ENCODE measurements at places on chromosomes 3 and 15.

GRCh38 chr3:27877061-27878013 lies 155.2 kb upstream of the EOMES start:
- no peak for DNase-seq

DNA sequence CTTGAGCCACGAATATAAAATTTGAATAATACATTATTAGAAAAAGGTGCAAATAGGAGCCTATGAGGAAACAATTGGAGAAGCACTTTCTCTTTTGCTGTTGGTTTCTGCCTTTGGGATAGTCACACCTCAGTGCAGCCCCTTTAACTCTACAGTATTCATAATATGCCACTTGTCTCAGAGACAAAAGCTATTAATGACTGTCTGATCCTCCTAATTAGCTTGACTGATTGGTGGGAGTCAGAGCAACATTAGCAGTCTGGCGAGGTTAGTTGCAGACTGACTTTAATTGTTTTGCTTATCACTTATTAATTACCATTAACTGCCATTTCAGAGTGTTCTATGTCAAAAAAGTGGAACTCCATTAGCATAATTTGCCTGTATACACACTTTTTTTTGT lies 225.0 kb upstream of the ARHGEF26 start:
- DNase-seq: no peak

GRCh38 chr3:187044867-187045552 lies 94.3 kb downstream of the RPL39L start:
- DNase-seq: no peak

DNA sequence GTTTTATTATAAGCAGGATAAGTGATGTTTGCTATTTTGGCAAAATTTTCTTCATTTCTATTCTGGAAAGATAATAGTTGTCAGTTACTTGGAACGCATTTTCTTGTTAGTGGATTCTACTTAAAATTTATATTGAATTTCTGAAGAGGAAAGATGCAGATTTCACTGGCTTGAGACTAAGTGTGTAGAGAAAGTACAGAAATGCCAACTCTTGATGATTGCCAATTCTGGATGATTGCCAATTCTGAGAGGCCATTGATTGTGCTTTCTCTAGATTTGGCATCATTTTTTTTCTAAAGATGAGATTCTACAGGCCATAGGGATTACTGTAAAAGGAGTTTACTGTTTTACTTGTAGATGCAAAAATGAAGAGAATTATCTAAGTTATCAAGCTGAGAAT lies 58.9 kb upstream of the CNTN3 start:
- DNase-seq: no peak

DNA sequence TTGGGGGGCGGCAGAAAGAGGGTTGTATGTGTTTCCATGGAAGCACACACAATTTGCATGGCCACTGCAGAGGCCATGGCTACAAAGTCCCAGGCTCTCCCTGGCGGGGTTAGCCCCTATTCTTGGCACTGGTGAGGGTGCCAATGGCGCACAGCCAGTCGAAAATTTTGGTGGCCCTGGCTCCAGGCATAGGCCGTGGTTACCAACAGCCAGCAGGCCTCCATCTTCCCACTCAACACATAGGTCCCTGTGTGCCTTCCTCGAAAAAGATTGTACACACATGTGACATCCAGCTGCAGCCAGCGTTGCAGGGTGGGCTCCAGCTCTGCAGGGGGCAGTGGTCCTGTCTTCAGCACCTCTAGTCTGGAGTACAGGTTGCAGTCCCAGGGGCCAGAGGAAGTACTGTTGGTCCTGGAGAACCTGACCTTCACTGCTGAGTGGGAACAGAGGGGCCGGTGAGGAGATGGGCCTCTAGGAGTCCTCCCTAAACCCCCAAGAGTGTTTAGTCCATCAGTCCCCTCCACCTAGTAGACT lies 7.1 kb downstream of the P4HTM start:
- no peak for DNase-seq

GRCh38 chr15:38062696-38063095 lies 128.3 kb downstream of the TMCO5A start:
- DNase-seq: no peak

GRCh38 chr3:64916937-64917336 lies 229.1 kb upstream of the ADAMTS9 start:
- no peak for DNase-seq

- DNase-seq: no peak
These were observed 13.8 kb upstream of the GATA2 start for GRCh38 chr3:128506754-128507153.

- DNase-seq: no peak
These were observed 22.1 kb downstream of the CDIN1 start for GRCh38 chr15:36601497-36601932.

DNA sequence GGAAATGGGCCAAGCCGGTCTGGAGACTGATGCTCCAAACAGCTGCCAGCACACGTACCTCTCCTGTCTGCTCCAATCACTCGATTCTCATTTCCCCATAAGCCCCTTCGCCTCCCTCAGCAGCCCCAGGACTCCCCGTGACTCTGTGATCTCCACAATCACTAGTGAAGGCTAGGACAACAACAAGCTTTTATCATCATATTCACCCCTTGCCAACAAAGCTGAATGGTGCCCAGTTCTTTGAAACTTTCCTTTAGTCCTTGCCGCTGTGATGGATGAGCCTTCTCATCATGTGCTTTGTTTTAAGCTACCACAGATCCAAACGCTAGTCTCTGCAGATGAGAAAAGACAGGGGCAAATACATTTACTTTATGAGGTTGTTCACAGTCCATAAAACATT lies 242.0 kb downstream of the SV2B start:
- DNase-seq: no peak

DNA sequence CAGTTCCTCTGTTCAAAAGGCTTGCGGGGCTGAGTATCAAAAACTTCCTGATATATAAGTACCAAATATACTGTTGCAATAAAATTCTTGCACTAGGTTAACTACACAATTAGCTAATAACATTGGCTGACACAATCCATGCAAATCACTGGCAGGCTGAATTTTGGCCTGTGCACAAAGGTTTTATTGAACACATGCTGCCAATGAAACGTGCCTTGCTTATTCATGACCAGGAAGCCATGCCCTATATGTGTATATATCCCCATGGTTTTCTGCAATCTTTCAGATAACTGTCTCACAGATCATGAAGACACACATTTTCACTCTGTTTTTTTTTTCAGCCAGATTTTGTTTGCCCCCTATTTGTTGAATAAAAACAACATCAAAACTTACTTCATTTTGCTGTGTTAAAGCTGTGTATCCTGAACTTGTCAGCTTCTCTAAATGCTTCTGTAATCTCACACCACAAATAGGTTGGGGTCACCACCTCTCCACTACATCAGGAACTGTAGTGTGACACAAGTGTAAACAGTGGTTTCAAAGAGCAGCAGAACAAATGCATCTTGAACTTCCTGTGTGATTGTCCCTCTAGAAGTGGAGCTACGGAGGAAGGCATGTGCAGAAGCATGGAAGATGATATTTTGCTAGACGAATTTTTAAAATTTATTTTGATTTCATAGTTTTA lies 920.7 kb upstream of the NR2F2 start:
- DNase-seq: no peak

DNA sequence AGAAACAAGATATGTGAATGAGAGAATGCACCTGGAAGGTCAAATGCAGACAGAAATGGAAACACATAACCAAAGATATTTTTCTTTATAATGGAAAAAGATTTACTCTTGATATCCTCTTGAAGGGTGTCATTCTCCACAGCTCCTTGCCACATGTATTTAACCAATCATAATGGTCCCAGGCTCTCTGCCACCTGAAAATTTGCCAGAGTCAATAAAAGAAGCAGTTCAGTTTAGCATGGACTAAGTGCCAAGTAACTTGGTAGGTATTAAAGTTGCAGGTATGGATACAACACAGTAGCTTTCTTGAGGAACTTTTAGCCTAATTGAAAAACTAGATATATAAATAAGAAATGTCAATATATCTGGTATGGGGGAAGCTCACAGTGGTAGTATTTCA lies 33.5 kb downstream of the TUSC7 start:
- no peak for DNase-seq

GRCh38 chr15:96409215-96410138 lies 79.0 kb downstream of the NR2F2 start:
- DNase-seq: no peak

- DNase-seq: no peak
These were observed 789.6 kb downstream of the GRM7 start for GRCh38 chr3:7650466-7650865.

DNA sequence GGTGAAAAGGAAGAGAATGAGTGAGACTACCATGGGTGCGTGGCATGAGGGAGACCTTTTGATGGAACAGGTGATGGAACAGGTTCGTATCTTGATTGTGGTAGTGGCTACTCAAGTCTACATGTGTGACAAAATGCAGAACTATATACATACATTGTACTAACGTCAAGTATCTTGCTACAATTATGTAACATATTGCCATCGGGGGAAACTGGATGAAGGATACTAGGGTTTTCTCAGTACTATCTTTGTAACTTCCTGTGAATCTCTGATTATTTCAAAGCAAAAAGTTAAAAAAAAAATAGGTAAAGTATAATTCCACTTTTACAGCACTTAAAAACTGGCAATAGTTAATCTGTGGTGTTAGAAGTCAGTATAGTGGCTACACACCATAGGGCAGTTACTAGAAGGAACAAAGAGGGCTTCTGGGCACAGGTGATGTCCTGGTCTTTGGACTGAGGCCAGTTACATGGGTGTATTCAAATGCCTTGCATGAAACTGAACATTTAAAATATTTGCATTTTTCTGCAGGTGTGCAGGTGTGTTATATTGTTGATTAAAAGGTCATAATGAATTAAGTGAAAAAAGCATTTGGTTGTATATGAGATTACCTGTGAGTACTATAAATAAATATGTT lies 61.4 kb downstream of the LRRK1 start:
- DNase-seq: no peak

GRCh38 chr3:129521611-129522010 lies 6.8 kb upstream of the RHO start:
- no peak for DNase-seq

GRCh38 chr3:55476515-55476914 lies 10.6 kb downstream of the WNT5A start:
- DNase-seq: no peak

- DNase-seq: no peak
These were observed 229.0 kb upstream of the HES1 start for GRCh38 chr3:193906849-193907410.

- DNase-seq: no peak
These were observed 2.5 kb downstream of the SNRK start for GRCh38 chr3:43288850-43289249.

- DNase-seq: no peak
These were observed 130.7 kb upstream of the TSC22D2 start for GRCh38 chr3:150277444-150277843.

DNA sequence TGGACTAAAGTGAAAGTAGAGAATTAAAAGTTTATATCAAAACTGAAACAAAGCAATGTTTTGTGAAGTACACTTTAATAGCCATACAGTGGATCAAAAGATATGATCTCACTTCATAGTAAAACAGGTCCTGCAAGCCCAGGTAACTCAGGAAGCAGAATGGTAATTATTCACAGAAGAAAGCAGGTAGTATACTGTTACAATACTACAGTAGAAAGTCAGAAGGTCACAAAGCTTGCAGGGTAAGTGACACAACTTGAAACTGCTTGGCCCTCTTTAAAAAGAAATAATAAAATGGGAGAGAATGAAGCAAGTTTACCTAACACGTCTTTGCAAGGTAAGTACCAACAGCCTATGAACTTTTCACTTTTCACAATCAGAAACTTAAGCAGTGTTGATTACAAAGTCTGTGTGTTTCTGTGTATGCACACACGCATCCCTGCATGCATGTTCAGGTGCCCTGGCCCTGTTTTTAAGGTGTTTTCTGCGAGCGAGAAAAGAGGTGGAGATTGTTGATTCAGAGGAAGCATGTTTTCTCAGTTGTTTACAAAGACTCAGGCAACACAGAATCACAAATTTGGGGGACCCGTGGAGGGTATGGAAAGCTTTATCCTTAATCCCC lies at the start of gene NAALADL2:
Gene NAALADL2 (plus strand): TSS at position 221 of the 622 bp plus-strand sequence.
- DNase-seq: no peak

DNA sequence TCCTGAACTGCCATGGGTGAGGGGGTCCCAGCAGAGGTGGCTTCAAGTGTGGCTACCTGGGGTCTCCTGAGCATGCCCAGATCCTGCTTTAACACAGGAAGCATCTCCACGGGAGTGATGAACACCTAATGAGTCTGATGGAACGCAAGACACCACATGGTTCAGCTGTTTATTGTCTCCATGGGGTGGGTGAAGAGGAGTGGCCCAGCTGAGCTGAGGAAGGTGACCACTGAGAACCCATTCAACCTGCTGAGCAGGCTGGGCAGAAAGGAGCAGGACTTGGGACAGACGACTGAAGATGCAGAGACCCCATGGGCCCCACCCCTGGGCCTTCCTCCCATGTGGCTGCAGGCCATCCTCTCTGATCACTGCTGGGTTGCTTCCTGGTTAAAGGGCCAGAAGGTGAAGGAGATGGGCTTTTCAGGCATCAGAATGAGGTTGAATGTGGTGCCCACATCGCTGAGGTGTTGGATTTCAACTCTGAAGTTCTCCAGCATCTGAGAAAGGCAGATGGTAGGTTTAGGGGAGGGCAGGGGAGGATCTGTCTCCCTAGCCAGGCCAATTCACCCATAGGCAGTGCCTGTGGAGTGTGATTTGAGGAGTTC lies 29.7 kb downstream of the CYP11A1 start:
- no peak for DNase-seq

- DNase-seq: no peak
These were observed 90.9 kb upstream of the PLXND1 start for GRCh38 chr3:129697229-129697969.

- DNase-seq: no peak
These were observed 153.8 kb downstream of the EBLN2 start for GRCh38 chr3:73215281-73215680.

DNA sequence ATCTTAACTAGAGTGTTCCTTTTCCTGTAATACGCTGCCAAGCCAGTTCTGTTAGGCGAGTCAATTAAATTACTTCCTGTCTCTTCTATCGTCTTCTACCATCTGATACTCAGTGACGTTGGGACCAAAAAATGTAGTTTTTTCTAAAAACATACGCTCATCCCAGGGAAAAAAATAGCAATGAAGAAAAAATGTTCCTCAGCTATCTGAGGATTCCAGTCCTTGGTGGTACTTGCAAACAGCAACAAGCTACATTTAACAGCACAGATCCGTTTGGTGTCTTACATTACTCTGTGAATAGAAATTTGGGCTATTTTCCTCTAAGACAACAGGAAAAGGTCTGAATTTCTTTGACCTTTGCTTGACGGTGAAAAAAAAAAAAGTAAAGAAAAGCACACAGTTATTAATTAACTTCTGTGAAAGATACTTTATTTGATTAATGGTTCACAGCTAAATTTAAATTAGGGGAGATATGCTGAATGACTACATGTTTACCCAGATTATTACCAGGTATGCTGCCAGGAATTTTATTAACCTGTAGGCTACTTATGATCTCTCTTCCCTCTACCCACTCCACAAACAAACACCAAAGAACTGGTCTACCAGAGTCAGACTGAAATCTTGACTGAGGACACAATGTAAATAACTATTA lies 254.4 kb upstream of the ZPLD1 start:
- no peak for DNase-seq

GRCh38 chr3:56076746-56077145 lies 391.5 kb downstream of the ERC2 start:
- DNase-seq: no peak

- DNase-seq: no peak
These were observed 85.3 kb upstream of the RNU6-1 start for GRCh38 chr15:67925182-67925581.
